ENCODE measurements at places on chromosomes 12 and 14.

DNA sequence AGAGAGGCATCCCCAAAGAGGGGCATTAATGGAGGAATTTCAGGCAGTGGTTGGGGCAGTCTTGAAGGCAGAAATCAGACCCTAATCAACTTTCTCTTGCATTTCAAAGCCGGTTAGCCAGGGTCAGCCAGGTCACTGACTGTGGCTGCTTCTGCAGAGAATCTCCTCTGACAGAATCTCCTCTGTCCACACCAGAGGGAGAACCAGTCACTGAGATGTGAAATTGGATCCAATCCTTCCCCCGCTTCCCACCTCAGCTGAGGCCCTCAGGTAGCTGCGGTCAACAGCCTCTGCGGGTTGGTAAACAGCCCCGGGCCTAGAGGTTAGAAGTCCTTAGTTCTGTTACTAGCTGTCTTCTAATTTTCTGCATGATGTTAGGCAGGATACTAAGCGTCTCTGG is 39.8 kb upstream of the NUAK1 start:
- DNase-seq: no peak

GRCh38 chr12:88580051-88580871 is at the start of gene KITLG:
KITLG (minus strand) TSS chr12:88580471; CDS start chr12:88580278, 193 bp downstream.
- no peak for DNase-seq

DNA sequence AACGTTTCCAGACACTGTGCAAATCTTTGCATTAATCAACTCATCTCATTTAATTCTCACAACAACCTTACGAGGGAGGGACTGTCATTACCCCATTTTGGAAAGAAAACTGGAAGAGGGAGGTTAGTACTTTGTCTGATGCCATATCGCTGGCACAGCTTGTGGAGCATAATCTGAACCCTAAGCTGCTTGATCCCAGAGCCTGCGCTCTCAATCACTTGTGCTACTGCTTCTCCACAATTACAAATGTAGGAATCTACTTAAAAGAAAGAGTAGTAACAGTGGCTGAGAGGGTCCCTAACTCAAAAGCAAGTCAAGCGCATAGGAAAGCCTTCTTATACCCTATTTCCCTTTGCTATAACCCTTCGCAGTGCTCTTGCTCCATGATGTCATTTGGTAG is 3.2 kb downstream of the EFS start:
- no peak for DNase-seq

DNA sequence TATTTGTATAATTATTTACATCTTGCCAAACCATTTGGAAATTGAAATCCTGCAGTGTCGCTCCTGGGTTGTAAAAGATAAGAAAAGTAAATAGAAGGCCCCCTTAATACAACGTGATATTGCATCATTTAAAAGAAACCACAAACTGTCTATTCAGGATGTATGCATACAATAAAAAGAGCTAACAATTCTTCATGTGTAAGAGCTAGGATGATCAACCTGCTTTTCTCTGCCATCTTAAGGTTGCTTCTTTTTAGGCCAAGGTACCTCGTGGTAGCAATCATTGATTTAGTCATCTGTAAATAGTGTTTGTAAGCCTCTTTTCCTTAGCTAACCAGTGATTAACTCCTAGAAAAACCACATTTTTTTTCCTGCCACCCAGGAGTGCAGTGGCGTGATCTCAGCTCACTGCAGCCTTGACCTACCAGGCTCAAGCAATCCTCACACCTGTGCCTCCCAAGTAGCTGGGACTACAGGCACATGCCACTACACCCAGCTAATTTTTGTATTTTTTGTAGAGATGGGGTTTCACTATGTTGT is 3.3 kb upstream of the USP44 start:
- no peak for DNase-seq

All from activated CD8-positive, alpha-beta memory T cell treated with anti-CD3 and anti-CD28 coated beads for 1 hour (primary cell).